SIG-M5 (cell line): ENCODE measurements at places on chromosomes 5 and 9.
A peak's percentile ranks its signal among the peaks of the same experiment; 100 is the strongest.

GRCh38 chr9:20611691-20612287 lies 10.5 kb downstream of the MLLT3 start:
- no peak for DNase-seq

DNA sequence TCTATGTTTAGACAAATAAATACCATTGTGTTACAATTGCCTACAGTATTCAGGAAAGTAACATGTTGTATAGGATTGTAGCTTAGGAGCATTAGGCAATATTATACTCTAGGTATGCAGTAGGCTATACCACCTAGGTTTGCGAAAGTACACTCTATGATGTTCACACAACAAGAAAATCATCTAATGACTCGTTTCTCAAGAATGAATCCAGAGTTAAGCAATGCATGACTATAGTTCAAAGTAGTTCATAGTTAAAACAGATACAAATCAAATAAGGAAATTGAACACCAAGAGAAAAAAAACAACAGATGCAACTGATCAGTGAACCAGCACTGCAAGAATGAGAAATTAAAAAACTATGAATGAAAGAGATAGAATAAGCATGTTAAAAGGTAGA lies 27.6 kb upstream of the ABLIM3 start:
- DNase-seq, result no peak

GRCh38 chr5:171496456-171496855 lies 77.0 kb downstream of the FGF18 start:
- DNase-seq, result no peak

DNA sequence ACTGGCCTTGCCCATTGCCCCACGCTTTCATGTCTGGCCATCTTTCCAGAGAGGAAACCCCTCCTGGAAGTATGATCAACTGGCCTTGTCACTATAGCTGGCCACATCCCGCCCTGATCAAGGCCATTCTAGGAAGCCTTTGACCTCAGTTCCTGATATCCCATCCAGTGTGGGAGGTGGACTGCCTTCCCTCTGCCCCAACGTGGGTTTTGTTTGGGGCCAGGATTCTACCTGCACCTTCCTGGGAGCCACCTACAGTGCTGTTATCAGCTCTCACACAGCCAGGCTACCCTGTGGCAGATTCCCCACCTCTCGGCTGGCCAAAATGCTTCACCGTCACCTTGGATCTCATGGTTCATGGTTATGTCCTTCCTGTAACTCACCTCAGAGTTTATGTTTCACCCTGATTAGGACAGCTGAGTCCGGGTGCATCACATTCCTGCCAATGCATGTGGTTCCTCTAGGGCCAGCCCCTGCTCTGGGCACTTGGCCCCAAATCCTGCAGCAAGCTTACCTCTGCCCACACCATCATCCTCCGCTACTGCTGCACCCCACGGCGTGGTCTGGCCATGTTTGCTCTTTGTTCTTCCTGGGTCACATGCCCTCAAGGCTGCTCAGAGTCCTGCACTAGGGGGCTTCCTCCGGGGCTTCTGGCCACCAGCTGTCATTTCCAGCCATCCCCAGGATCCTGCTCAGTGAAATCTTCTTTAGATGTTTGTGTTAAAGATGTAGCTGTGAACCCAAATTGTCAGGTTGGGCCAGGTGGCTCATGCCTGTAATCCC lies 24.2 kb upstream of the S1PR3 start:
- DNase-seq, result no peak

DNA sequence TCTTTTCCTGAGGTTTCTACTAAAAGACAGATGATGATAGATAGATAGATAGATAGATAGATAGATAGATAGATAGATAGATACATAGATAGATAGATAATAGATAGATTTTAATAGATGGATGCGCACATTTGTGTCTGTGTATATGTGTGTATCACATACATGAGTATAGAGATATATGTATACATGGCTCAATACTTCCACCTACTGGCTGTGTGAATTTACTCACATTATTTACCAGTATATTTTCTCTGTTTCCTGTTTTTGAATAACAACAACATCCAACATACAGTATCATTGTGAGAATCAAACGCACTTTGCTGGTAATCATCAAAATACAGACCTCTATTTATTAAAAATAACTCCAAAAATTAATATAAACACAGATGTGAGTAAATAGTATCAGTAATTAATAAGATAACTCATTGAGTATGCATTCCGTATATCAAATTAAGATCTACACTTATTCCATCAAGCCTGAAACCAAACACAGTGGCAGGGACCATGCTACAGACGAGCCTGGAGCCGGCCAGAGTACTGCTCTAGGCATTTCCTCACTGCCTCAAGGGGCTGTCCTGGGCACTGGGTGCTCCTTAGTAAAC lies 338.0 kb downstream of the SEMA5A start:
- DNase-seq, result peak; percentile 9

- no peak for DNase-seq
Measured at GRCh38 chr5:54221135-54221534, 89.2 kb downstream of the ARL15 start.

DNA sequence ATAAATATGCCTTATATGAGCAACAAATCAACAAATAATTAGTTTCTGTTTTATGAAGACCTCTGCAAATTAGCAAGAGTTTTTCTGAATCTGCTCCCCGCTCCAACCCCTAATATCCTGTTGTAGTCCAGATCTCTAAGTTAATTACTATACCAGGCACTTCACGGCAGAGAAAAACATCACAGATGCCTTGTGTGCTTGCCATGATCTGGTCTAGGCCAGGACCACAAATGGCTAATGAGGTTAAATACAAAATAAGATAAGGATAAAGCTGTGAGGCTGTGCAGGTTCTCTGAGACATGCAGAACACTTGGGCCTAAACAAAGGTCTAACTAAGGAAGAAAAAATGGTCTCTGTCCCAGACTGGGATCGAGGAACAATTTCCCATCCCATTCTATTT lies 150.8 kb downstream of the SLIT3 start:
- DNase-seq, result no peak

GRCh38 chr9:124349675-124350493 lies 65.4 kb downstream of the PSMB7 start:
- DNase-seq, result no peak

GRCh38 chr9:138040446-138041430 lies 163.2 kb downstream of the CACNA1B start:
- no peak for DNase-seq

GRCh38 chr9:87556821-87557220 lies 59.2 kb downstream of the DAPK1 start:
- no peak for DNase-seq

GRCh38 chr5:148748702-148749392 lies 77.6 kb upstream of the ADRB2 start:
- DNase-seq, result peak; percentile 32
